ENCODE measurements at places on chromosomes 5 and 9.

- DNase-seq: no peak
Observed at GRCh38 chr5:1593903-1594356, 70.2 kb upstream of the LPCAT1 start.

DNA sequence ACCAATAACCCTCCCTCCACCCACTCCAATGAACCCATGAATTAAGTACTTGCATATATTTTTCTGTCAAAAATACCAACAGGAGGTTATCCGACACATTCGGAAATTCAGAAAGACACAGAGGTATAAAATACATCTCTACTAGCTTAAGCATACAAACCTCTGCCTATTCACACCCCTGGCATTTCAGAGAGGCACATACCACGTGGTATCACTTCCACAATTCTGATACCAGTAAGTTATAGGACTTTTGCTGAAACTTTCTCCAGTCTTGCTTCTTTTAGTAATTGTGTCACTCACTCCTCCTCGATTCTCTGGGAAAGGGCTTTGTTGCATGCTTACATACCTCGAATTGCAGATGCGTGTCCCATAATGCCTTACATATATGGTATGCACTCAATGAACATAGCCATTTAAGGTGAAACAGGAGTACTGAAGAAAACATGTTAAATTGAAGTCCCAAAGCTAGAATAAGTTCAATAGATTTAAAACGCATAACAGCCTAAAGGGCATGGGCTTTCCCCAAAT, 58.1 kb downstream of the TLE1 start:
- DNase-seq: no peak

DNA sequence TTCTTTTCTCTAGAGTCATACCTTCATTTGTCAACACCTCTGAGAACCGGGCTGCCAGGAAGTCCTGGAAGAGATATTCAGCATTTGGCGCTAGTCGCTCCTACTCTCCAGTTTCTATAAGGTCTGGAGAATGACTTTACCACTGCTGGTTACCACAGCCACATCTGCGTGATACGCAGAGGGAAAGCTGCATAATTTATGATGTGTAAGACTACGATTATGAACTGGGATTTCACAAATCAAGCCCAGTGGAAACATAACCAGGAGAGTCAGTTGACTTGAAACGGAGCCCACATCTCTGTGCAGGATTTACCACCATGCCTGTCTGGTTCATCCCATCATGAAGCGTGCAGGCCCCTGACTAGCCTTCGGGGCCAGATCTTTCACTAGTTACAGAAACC, 72.6 kb downstream of the FGF1 start:
- no peak for DNase-seq

DNA sequence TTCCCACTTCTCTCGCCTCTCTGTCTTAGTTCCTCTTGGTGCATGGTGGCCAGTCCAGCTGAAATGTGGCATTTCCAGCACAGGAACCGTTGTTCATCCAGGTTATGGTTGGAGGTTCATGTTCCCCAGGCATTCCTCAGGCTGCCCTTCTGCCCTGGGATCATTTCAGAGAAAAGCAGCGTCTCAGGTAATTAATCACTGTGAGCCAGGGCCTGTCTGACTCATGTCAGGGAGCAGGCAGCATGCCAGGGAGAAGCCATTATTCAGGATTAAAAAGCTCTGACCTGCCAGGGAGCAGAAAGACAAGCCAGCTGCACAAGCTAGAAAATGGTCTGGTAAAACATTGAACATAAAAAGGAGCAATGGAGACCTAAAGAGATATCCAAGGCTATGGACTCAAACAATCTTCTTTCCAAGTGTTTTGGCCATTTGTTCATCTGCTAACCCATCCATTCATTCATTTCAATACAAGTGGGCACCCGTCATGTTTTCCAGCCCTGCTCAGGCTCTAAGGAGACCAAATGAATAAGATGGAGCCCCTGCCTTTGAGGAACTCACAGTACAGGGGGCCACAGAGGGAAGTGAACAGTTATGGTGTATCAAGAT, 241.4 kb downstream of the DRD1 start:
- no peak for DNase-seq

DNA sequence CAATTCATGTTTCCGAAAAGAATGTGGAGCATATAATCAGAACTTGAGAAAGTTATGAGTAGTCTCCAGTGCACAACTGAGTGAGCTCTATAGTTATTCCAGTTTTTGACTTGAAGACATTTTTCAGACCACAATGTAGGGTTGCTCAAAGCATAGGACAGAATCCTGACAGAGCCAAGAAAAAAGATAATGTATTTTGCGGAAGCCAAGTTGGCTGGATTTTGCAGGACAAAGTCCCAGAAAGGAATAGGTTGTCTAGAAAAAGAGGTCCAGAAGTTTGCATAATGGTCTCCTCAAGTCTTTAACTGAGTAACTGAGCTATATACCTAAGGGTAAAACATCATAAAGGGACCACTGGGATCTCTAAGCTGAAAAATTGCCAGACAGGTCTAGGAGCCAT, 1028.0 kb downstream of the TAF11L14 start:
- no peak for DNase-seq

DNA sequence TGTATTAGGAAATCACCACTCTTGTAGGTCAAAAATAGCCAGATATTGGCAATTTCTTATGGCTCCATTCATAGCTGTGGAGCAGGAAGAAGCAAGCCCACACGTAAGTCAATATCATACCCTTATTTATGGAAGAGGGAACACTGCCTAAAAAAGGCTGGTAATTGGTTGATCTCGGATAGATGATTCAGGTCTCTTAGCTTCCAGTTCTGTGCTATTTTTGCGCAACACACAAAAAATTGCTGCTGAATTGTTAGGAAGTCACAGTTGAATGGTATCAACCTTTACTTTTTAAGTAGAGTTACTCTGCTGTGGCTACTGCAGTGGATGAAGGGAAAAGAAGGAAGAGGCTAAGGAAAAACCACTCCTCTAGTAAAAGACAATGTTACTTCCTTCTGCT, 168.8 kb downstream of the ARHGAP26 start:
- no peak for DNase-seq

Data from naive thymus-derived CD8-positive, alpha-beta T cell (primary cell).